ENCODE measurements at places on chromosomes 2 and 18. TPM values are rescaled to one million over a fixed set of nuclear protein-coding genes. Genes with fewer than 3 reads are reported as not detected.

DNA sequence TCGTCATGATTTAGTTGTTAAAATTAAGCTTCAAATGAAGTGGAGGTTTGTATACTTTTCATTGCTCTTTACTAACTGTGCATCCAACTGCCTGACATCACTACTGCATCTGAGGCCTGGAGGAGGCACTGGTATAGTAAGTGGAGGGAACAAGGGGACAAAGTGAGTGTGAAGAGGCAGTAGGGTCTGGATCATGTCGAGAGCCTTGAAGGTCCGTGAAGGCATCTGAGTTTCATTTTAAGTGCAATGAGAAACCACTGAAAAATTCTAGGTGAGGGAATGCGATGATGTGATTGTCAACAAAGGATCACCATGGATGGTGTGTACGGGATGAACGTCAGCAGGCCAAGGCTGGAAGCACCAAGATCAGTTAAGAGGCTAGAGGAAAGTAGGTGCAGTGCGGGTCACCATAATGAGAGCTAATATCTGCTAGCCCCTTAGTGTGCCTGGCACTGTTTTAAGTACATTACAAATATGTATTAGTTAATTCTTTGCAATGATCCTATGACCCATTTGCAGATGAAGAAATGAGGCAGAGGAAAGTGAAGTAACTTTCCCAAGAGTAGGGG lies 96.1 kb downstream of the CABYR start:
- no peak for DNase-seq

GRCh38 chr2:160006475-160006874 lies 55.9 kb downstream of the PLA2R1 start:
- DNase-seq = no peak

LYPD6 gene
- polyA plus RNA-seq = 1.3 TPM

- DNase-seq = no peak
These were observed 78.0 kb upstream of the PNPT1 start for GRCh38 chr2:55771612-55772011.

DNA sequence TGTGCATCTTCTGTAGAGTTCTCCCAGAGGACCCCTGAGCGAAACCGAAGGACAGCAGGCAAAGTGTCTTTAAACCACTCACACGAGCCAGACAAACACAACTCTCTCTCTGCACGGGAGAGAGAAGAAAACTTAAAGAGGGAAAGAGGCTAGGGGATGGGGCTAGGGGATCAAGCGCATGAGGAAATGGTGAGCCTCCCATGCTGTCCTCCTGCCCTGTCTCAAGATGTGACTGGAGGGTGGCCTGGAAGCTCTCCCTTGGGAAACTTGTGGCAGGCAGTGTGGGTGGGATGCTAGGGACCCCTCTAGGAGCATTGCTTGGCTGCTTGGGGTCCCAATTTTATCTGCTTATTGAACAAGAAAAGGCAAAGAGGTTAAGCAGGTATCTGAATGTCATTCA lies 44.5 kb downstream of the CYP26B1 start:
- DNase-seq = no peak

AQP12B gene
- polyA plus RNA-seq = not detected

GAREM2 gene
- 2.8 TPM for polyA plus RNA-seq
